Right lobe of liver (tissue), 6 donors: ENCODE measurements at places on chromosomes 16 and 17. TPM values are rescaled to one million over a fixed set of nuclear protein-coding genes. Genes with fewer than 3 reads are reported as not detected.

ITGAD gene
- total RNA-seq = 2.0 TPM

KRTAP9-8 gene
- not detected for total RNA-seq

PPM1E gene
- 0.61 TPM for total RNA-seq

SAMD14 gene
- total RNA-seq = 0.77 TPM

KRT25 gene
- total RNA-seq = not detected

PLCG2 gene
- 11.1 TPM for total RNA-seq

FNDC8 gene
- not detected for total RNA-seq
